Gastroesophageal sphincter (tissue), 4 donors: ENCODE measurements at places on chromosomes 11 and 22.

DNA sequence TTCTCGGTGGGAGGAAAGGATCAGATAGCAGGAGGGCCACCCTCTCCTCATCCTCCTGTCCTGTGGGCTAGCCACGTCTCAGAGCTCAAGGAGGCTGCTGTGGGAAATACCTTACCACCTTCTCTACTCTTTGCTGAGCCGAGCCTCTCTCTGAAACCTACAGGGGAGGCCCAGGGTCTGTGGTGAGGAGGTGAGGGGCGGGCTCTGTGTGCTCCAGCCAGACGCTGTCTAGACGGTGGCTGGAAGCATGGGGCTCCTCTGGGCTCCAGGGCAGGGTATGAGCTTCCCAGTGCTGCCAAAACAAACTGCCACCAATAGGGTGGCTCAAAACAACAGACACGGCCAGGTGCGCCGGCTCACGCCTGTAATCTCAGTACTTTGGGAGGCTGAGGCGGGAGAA lies 5.5 kb upstream of the TMPRSS6 start:
- ATAC-seq: no peak

DNA sequence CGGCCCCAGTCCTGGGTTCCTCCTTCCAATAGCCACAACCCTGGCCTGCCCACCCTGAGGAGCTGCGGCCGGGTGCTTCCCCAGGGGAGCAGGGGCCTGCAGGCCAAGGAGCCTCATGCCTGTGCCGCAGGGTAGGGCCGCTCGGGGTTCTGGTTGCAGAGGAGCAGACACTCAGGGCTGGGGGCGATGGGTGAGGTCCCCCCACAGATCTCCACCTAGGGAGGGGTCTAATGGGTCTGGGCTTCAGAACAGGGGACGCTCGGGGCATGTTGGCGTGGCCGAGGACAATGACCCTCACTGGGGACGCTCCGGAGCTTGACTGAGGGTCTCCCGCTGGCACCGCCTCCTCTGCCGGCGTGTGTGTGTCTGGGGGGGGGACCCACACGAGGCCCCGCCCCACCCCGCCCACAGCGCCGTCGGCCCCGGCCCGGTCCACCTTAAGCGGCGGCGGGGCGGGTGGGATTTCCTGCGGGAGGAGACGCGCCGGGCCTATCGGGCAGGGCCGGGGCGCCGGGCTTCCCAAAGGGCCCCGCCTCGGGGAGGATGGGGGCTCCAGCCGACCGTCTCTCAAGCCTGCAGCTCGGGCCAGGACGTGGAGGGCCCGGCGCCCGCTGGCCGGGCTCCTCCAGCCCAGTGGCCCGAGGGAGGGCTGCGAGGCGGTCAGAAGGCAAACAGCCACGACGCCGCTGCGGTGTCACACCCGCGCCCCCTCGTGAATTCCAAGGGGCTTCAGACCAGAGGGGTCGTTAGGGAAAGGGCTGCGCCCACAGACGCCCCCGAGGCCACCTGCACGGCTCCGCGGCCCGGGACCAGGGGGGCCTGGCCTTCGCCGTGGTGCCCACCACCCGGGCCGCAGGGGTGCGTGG lies 640 bp upstream of the ZDHHC8 start:
- ATAC-seq: peak; percentile 93

DNA sequence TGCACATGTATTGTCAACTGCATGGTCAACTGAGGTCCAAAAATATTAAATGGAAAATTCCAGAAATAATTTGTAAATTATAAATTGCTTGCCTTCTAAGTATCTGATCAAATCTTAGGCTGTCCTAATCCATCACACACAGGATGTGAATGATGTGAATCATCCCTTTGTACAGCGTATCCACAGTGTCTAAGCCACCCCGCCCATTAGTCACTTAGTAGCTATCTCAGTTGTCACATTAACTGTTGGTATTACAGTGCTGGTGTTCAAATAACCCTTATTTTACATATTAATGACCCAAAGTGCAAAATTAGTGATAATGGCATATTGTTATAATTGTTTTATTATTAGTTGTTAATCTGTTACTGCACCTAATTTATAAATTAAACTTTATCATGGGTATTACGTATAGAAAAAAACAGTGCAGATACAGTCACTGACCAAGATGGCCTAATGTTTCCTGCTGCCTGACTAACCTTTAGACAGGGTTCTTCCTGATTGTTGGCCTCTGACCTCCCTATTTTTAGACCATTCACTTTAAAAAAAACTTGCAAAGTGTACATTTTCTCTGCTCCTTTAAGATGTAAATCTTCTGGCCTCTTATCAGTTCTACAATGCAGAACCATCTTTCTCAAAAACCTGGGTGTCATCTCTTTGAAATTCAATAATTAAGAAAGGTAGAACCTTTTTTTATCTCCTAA lies 2.9 kb upstream of the SVIP start:
- no peak for ATAC-seq

DNA sequence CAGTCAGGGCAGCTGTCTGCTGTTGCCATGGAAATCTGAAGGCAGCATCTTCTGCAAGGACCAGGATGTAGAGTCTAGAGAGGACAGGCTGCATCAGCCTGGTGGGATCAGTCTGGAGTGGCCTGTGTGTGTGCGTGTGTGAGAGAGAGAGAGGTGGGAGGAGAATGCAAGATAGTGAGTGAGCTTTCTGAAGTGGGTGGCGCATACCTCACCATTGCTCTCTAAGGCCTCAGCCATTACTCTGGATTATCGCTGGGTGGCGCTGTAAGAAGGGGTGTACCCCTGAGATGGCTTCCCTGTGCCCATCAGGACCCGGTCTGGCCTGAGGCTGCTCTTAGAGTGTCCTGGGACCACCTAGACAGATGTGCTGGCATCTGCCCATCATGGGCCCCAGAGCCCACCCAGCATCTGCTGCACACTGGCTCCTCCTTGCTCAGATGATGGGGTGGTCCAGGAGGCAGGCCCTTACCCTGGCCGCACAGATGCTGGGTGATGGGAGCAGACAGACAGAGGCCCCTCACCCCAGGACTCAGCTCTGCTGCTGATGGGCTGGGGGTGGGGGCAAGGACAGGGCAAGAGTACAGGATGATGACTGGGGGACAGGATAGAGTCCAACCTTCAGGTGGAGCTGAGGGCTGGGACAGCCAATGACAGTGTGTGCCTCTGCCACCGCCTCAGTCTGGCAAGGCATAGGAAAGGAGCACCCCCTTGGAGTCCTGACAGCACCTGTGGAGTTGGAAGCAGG lies 25.7 kb upstream of the TUB start:
- no peak for ATAC-seq

DNA sequence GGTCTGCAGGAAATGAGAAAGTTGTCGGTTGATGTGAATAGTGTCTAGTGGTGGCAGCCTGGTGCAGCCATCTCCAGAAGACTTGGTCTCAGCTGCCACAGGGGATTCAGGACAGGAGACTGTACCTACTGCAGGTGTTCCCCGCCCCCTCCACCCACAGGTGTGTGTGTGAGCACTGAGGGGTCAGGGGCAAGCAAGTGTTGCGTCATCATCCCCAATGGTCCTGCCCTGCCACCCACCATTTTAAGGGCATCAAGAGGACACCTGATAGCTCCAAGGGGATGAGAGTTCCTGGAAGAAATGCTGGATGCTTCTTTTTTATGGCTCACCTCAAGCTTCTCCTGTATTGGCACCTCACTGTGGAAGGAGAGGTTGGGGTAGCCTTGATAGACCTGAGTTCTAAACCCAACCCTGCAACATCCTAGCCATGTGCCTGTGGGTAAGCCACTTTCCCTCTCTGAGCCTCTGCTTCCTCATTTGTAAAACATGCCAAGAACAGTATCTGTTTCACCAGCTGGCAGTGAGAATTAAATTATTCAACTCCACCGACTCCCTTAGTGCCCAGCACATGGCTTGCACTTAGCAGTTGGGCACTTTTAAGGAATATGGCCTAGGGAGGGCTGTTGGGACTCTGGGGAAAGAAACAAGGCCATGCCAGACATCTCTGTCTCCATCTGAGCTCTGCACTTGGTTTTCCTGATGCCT lies 6.1 kb downstream of the C11orf91 start:
- no peak for ATAC-seq
